Omental fat pad (tissue), 4 donors: ENCODE measurements at places on chromosomes 2 and 18.

DNA sequence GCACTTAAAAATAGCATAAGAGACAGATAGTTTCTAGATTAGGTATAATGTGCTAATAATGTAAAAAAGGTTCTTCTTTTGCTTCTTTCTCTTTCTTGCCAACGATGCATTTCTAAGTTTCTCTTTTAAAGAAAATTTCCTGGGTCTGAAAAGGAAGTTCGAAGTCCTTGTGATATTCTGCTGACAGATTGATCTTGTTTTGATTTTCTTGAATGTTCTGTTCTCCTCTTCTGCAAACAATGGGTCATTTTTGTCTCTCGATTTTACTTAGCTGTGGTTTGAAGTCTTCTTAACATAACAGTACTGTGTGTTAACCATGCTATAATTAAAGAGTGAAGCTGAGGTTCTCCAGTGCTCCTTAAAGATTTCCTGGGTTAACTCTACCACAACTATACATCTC is 61.1 kb upstream of the ACYP2 start:
- no peak for DNase-seq

GRCh38 chr2:9560628-9561027 is 5.0 kb upstream of the ADAM17 start:
- DNase-seq, result no peak

DNA sequence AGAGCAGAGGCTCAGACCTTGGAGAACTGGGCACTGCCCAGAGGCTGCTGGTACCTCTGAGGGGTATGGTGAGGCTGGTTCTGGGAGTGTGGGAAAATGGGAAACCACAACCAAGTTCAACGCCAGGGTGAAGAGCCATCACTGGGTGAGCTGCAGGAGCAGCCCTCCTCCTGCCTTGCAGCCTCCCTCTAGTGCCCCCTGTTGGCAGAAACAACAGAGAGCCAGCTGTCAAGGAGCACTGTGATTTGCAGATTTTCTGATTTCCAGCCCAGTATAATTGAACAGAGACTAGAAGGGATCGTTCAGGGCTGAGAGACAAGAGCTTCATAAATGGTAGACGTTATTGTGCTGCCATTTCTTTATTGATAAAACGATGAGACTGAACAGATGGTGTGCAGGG is 50.5 kb downstream of the MAPK4 start:
- no peak for DNase-seq

GRCh38 chr2:71896385-71897136 is 251.1 kb downstream of the CYP26B1 start:
- DNase-seq, result no peak

- no peak for DNase-seq
Measured at GRCh38 chr2:154507186-154507585, 191.3 kb upstream of the KCNJ3 start.

DNA sequence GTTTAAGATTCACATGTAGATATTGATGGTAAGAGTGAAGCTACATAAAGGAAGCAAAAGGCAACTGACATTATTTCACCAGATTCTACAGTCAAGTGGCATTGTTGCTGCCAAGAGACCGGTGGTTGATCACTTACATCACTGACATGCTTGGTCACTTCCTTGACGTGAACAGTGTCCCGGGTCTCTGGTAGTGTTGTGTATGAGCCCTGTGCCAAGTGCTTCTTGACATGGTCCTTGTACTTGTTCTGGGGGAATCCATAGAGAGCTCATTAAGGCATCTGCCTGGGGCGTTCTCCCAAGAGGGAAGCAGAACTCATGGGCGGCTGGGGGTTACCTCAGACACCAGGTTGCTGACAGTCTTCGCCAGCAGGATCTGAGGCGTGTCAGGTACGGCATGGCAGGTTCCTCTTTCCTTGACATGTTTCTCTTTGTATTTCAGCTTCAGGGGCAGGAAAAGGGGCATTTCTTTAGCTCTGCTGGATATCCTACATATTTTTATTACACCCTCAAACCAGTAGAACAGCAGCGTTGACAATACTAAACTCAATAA is 116.2 kb downstream of the RIF1 start:
- no peak for DNase-seq

DNA sequence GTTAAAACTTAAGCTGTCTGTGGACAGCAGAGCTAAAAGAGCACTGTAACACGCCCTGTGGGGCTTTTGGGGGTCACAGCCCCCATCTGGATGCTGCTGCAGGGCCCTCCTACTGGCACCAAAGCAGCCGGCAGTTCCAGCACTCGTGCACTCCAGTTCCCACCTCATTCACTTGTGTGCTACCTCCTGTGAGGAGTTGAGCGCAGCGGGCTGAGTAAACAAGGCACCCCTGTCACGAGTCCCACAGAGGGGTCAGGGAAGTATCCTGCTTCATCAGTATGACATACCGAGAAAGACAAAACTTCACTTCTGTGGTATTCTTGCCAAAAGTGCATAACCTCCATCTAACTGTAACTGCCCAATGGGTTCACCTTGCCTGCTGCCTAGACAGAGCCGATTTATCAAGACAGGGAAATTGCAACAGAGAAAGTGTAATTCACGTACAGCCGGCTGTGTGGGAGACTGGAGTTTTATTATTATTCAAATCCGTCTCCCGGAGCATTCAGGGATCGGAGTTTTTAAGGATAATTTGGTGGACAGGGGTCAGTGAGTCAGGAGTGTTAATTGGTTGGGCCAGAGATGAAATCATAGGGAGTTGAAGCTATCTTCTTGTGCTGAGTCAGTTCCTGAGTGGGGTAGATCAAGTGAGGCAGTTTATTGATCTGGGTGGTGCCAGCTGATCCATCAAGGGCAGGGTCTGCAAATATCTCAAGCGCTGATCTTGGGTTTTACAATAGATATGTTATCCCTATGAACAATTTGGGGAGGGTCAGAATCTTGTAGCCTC is 41.6 kb downstream of the TMEM17 start:
- no peak for DNase-seq

DNA sequence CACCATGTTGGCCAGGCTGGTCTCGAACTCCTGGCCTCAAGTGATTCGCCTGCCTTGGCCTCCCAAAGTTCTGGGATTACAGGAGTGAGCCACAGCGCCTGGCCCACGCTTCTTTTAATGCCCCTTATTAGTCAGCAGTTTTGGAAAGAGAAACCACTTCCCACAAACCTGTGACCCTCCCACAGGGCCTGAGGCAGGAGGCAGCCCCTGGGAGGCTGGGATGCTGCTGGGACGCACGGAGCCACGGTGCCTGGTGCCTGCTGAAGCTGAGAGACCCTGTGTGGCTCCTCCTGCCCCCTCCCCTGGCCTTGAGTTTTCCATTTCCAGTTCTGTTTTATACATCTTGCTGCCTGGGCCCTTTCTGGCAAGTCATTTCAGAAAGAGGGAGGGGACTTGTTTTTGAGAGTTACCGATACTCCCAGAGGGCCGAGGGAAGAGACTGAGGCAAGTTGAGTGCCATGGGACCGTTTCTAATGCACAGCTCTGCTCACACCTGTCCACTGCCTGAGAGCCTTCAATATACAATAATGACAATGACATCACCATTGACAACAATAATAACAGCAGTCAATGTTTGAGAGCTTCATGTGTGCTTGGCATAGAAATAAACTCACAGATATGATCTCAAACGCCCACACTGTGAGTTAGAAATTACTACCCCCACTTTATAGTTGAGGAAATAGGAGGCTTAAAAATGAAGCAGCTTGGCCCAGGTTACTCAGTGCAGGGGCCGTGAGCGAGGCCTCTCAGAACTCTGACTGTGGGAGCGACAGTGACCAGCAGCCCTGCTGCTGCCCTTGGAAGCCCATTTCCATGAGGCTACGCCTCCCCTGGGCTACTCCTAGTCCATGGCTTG is 78.1 kb upstream of the YWHAQ start:
- no peak for DNase-seq

DNA sequence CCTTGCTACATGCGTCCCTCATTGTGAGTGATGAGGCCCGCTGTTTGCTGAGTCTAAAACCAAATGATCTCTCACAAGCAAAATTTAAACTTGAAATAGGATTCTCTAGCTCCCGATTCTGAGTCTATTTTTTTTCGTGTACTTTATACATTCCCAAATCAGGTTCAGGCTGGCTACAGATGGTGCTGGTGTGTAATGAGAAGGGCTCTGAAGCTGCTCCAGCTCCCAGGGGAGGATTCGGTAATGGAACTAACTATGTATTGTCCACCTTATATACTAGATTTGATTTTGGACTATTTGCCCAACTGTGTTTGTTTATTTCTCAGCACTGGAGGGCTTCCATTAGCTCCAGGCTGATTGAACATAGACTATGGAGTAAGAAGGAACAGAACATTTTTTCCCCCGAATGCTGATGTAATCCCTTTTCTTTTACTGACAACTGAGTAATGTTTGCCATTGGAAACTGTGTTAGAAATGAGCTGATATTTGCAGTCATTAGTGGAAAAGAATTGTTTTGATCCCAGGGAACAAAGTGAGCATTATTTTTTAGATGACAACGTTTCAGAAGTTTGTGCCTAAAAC is 274.0 kb upstream of the FIGN start:
- DNase-seq, result no peak

DNA sequence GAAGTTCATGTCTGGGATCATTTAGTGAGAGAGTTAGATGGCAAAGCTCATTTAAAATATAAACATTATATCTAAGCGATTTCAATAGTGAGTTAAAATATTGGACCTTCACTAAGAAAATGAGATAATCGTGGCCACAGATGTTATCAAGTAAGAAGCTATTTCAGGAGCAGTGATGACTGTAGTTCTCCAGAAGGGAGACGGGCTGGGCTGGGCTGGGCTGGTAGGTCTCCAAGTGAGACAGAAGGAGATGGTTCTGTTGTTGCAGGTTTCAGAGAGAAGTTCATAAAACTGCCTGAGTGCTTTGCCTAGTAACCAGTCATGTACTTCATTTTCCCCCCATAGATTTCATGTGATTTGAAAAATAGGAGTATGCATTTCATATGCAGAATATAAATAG is 130.1 kb upstream of the DAPL1 start:
- DNase-seq, result no peak

GRCh38 chr2:68734688-68735525 is at the start of gene ARHGAP25:
Gene ARHGAP25, plus strand, starts transcription at chr2:68734811. Its CDS starts 389 bp downstream, at chr2:68735200.
- DNase-seq, result no peak

DNA sequence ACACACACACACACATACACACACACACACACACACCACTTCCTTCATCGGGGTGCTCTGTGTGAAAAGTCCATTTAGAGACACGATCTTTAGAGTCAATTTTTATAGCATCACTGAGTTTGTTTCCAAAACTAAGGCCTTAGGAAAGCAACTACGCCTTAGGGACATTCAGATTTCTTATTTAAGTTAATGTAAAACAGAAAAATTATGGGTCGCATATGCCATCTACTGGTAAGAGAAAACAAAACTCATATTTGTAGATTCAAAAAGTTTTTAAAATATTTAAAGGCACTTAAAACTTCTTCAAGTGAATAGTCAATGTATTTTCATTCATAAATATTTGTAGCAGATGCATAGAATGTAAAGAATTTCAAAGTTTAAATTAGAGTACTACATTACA is 166.2 kb downstream of the ATAD2B start:
- DNase-seq, result no peak

- no peak for DNase-seq
Measured at GRCh38 chr2:41621563-41621962, 426.3 kb upstream of the PKDCC start.

DNA sequence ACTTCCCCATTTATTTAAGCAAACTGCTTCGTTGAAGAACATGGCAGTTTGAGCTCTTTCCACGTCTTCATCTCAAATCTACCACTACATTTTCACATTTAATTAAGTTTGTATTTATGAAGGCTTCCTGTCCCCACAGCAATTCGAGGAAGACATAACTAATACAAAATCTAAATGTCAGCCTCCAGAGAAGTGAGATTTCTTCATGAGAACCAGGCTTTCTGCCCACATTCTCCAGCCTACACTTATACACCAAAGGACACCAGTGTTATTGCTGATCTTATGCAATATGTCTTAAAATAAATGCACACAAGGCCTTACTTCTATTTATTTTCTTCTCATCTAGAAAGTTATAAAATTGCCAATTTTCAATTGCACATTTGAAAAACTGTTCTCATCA is 1209.3 kb upstream of the FAM98A start:
- DNase-seq, result no peak

GRCh38 chr2:45127321-45127720 is 118.1 kb upstream of the SIX2 start:
- DNase-seq, result no peak

DNA sequence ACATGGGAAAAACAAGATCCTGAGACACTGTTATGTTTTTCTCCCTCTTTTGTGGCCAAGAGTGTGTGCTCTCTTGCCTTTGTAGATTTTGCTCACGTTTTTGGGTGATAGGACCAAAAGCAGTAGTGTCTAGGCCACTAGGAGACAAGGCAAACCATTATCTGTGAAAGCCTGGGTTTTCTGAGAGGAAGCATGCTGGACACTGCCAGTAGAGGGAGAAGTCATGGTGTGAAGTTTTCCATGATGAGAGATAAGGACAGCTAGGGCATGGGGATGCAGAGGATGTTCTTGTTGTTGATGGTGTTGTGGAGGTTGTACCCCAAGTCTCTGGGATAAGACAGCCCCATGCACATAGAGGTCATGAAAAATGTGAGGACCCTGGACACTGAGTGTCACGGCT is 285.3 kb downstream of the SOX11 start:
- no peak for DNase-seq

- no peak for DNase-seq
Measured at GRCh38 chr2:152483276-152484063, 148.5 kb downstream of the FMNL2 start.

DNA sequence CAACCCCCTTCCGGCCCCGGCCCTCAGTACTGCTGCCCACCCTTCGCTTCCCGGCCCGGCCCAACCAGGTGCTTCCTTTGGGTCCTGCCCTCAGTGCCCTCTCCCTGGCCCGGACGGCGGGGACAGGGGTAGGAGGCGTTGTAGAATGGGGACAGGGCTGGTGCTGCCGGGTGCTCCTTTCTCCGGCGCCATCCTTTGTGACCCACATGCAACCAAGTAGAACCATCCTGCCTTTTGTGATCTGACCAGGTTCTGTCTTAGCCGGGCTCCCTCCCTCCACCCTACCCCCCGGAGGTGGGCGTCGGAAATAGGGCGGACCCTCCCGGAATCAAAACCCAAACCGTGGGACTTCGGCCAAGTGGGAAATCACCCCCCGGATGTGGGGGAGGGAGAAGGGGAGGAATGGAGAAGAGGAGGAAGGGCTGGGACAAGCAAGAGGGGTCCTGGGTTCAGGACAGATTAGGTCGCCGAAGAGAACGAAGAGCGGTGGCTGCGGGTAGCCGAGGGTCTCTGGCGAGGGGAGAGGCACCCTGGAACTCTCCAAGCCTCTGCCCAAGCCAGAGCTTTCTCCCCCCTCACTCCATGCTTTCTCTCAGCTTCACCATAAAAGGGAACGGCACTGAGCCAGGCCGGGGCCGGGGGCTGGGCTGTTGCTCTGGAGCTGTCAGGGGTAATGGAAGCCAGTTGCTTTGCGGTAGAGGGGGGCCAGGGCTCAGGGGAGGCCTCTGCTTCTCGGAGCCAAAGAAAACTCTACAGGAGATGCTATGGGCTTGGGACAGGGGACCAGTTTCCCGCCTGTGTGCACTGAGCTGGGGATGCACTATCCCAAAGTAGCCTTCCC is 756 bp upstream of the OST4 start:
- DNase-seq, result no peak

GRCh38 chr2:207768866-207769596 is 675 bp downstream of the FZD5 start:
- no peak for DNase-seq
